ENCODE measurements at places on chromosomes 6 and 20.
A peak's percentile ranks its signal among the peaks of the same experiment; 100 is the strongest.

DNA sequence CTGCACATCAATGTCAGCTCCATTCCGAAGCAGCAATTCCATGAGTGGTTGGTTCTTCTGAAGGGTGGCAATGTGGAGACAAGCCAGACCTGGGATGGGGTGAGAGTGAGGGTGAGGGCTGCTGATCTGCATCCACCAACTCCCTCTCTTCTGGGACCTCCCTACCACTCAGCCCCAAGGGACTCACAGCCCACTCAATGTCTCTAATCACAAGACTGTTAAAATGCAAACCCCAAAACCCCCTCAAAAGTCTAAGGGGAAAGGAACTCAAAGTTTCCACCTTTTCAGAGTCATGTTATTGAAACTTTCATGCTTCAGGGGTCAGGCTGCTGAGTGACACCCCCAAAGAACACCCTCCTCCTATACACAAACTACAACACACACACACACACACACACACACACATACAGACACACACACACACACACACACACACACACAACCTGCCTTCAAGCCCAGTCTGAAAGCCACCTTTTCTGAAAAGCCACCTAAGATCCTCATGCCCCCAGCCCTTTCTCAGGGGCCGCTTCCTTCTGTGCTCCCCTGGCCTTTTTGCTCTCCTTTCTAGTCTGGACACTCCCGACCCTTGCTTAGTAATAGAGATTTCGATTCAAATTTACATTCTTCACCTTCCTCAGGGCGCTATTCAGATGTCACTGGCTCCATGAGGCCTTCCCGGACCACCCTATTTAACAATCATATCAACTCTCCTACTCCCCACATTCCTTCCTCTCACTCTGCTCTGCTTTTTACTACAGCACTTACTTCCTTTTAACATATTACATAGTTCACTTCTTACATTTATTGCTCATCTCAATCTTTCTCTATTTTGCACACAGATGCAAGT, 3.3 kb upstream of the SLC35B2 start:
- DNase-seq, result no peak

DNA sequence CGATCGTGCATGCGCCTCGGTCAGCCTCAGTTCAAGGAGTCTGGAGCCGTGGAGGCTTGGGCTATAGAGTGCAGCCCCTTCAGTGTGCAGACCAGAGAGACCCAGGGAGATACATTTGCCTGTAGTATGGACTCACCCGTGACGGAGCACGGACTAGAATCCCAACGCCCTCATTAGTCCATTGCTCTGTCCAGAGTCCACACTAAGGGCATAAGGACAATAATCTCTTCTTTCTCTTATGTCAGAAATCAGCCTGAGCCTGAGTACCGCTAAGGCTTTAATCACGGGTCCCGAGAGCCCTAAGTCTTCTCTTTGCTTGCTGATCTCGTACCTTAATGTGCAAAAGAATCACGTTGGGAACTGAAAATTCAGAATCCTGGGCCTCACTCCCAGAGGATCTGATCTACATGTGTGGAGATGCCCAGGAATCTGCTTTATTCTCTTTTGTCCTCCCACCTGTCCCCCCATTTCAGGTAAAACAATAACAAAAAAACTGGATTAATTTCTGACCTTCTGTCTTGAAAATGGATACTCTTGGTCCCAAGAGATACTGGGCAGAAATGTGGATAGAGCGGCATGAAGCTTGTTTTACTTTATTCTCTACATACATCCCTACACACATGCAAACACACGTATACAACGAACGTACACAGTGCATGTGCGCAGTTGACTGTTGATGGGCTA, 671 bp downstream of the BPHL start:
- DNase-seq, result no peak

GRCh38 chr6:43504756-43505593, 5.2 kb downstream of the LRRC73 start:
- no peak for DNase-seq

DNA sequence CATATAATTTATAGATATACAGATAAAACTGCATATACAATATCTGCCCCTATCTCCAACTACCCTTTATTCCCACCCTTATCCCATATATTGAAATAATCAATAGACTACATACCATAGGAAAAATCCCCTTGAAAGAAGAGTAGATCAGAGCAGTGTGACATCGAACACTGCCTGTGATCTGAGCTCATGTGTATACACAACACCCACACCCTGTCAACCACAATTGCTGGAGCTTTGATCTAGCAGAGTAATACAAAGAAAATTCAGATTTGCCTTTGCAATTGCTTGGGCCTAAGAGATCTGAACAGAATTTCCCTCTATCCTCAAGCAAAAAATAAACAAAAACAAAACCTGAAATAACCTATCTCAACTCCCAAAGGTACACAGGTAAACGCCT, 119.3 kb downstream of the ASCC3 start:
- no peak for DNase-seq

DNA sequence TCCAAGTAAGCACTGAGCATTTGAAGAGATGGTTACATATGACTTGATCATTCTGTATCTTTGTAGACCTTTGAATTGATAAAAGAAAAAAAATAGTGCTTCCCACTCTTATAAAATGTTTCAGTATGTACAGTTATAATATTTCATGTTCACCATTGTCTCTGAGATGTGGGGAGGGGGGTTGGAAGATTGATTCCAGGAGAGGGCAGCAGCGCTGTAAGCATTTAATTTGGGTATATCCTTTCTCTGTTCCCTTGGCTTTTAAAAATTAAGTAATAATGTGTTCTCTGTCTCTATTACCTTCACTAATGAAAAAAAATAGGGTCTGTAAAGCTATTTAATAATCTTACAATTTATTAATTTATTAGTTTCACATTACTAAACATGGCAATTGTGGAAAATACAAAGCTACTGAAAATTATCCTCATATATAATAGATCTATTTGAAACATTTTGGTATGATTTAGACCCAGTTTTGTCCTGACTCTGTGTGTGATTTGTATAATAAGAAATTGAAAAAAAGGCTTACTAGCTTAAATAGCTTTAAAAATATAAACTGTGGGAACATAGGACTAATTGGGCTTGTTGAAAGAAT, 341.2 kb downstream of the CDKAL1 start:
- DNase-seq, result no peak

- DNase-seq, result no peak
Observed at GRCh38 chr6:116812051-116812650, 16.7 kb downstream of the GPRC6A start.

- DNase-seq, result no peak
Observed at GRCh38 chr20:51422514-51423289, 119.8 kb downstream of the NFATC2 start.

- DNase-seq, result no peak
Observed at GRCh38 chr20:43323592-43323991, 133.9 kb upstream of the PTPRT start.

DNA sequence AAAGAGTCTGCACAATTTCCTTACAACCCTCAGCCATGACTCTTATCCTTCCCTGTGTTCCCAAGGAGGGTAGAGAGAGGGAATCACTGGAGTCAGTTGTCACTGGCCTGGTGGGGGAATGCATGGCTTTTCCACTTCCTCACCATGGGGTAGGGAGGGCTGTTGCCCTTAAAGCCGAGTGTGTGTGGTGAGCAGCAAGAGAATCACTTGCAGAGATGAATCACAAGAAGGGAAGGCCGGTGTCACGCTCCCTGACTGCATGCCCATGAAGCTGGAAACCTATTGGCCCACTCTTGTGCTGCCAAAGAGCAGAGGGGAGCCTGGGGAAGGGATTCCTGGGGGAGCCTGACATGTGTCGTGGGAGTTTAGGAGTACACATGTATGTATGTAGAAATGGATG, 18.1 kb upstream of the BMP6 start:
- DNase-seq, result no peak

DNA sequence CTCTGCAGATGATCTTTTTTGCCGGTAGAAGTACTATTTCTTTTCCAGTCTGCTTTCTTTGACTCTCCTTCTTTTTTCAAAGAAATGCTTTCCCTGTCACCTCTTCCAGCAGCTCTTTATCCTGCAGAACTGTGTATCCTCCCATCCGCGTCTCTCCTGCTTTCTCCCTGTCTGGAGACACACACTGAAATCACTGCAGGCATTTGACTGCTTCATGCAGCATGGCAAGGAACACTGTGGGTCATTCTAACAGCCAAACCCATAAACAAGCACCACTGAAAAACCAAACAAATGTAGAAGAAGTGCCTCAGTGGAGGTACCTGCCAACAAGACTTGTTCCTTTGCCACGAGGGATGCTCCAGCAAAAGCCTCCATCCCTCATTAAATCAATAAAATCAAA, 403.7 kb upstream of the CITED2 start:
- DNase-seq, result no peak

- no peak for DNase-seq
Observed at GRCh38 chr6:26576407-26576843, 20.3 kb upstream of the ABT1 start.

DNA sequence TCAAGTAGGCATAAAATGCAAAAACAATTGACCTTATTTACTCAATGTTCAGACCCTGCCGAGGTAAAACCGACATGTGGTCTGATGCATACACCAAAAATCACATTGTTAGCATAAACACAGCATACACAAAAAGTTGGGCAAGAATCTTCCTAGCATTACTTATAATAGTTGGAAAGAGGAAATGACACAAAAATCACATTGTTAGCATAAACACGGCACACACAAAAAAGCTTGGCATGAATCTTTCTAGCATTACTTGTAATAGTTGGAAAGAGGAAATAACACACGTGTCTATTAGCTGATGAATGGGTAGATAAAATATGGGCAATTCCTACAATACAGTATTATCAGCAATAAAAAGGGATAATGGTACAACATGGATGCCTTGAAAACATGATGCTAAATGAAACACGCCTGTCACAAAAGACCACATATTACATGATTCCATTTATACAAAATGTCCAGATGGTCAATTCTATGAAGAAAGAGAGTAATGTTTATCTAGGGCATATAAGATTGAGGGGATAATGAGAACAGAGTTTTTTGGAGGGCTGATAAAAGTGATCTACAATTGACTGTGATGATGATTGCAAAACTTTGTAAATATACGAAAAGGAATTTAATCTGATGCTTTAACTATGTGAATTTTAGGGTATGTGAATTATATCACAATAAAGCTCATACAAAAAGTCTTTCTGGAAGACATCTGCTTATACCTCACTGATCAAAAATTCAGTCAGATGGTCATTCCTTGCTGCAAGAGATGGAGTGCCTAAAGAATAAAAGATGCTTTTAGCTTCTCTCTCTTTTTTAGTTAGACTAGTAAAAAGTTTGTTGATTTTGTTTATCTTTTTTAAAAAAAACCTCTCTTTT, 1019.5 kb upstream of the CITED2 start:
- DNase-seq, result no peak

- DNase-seq, result no peak
Observed at GRCh38 chr6:92150553-92150952, 1268.8 kb downstream of the EPHA7 start.

DNA sequence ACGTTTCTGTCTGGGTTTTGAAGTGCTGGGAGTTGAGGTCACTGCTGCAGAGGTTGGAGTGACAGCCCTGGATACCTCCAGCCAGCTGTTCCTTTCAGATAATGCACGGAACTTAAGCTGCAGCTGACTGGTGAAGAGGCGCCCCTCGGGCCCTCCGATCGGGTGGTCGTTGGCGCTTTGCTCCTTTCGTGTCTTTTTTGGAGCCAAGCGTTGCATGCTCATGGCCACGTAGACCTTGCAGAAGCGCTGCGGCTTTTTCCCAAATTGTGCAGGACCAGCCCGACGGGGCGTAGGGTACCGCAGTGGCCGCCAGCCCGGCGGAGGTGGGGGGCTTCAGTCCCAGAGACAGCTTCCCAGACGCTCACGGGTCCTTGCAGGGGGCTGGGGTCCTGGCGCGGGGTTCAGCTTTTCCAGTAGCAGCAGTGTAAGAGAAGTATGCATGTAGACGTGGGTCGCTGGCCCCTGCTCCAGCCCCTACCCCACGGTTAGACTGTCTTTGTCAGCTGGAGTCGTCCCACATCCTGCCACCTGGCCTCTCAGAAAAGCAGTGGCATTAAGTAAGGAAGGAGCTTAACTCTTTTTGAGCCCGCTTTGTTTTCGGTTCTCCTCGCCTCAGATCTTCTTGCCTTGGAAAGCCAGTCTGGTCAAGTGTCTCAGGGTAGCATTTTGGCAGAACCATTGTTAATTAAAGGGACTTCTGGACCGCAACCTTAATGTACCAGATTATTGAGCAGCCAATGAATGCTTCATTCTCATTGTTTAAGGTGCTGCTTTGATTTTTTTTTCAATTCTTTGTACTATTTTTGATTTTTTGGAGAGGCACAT, 838 bp downstream of the TNFAIP3 start:
- no peak for DNase-seq

GRCh38 chr6:28489366-28490204, 26.0 kb downstream of the GPX6 start:
- DNase-seq, result peak; percentile 57

GRCh38 chr6:91276315-91276714, 689.4 kb upstream of the MAP3K7 start:
- no peak for DNase-seq

- DNase-seq, result no peak
Observed at GRCh38 chr6:79544299-79544927, 7.2 kb upstream of the LCA5 start.

GRCh38 chr6:159844737-159845645, 44.9 kb downstream of the PNLDC1 start:
- DNase-seq, result no peak

DNA sequence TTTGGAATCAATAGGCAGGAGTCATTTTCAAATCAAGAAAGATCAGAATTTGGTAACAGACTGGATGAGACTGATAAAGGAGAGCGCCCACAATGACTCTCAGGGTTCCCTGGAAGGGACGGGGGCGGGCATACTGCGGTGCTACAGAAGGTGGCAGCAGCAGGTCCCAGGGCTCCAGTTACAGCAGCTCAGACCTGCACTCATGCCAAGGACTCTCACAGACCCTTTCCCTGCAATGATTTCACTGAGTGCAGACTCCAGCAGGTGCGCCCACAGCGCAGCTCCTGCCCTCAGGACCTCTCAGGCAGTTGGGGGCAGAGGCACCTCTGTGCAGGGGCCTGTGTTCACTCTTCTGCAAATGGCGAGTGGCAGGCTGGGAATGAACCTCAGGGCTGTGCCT, 359.8 kb downstream of the ZFAND3 start:
- no peak for DNase-seq

GRCh38 chr6:106275692-106276091, 49.9 kb downstream of the ATG5 start:
- DNase-seq, result no peak

GRCh38 chr6:14066782-14067406, 50.7 kb upstream of the CD83 start:
- no peak for DNase-seq

GRCh38 chr6:79030511-79030910, 47.5 kb downstream of the PHIP start:
- no peak for DNase-seq

- DNase-seq, result no peak
Observed at GRCh38 chr6:105964979-105965760, 121.0 kb upstream of the PRDM1 start.

- no peak for DNase-seq
Observed at GRCh38 chr6:19830171-19830570, 7.0 kb upstream of the ID4 start.

GRCh38 chr6:130794738-130795137, 32.5 kb upstream of the SMLR1 start:
- no peak for DNase-seq

GRCh38 chr6:63793465-63794137, 158.0 kb downstream of the PHF3 start:
- no peak for DNase-seq

- DNase-seq, result no peak
Observed at GRCh38 chr6:112343390-112343789, 3.7 kb upstream of the RFPL4B start.
